ENCODE measurements at places on chromosomes 2 and 18. TPM values are rescaled to one million over a fixed set of nuclear protein-coding genes. Genes with fewer than 3 reads are reported as not detected.

GRCh38 chr2:121505986-121506586 is 24.6 kb upstream of the RNU4ATAC start:
- DNase-seq: no peak

GRCh38 chr2:67997903-67998302 is 64.9 kb downstream of the C1D start:
- no peak for DNase-seq

- peak; percentile 39 for DNase-seq
These were observed at the start of gene ANKRD53 for GRCh38 chr2:70978341-70979179. ANKRD53 (plus strand) TSS chr2:70978630; CDS start chr2:70978646, 16 bp downstream.

Gene IL36G
- not detected for total RNA-seq

- no peak for DNase-seq
These were observed 66.3 kb upstream of the GLI2 start for GRCh38 chr2:120669121-120669952.
